ENCODE measurements at places on chromosomes 7 and 10.
A peak's percentile ranks its signal among the peaks of the same experiment; 100 is the strongest.

DNA sequence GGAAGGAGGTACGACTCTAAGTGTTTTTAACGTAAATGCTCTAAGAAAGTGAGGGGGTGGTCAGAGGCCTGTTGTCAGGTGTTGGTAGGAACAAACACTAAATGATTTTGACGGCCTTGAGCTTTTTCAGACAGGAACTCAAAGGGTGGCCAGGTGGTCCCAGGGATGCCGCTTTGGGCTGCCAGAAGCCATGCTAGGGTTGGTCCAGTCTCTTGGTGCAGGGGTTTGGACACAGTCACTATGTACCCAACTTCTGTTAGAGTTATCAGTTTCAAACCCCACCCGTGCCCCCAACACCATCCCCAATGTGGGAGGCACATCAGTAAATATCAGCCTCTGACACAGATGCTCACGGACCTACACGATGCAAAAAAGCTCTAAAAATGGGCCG is 9.3 kb downstream of the ATP6V0E2 start:
- no peaks in the 10 kb centered on the region for H3K4me1 ChIP-seq
- H3K27me3 ChIP-seq = no peaks in the 10 kb centered on the region
- no peak for DNase-seq
- no peak overlapping the region for H3K4me3 ChIP-seq
- H3K36me3 ChIP-seq = no peaks in the 10 kb centered on the region
- H3K27ac ChIP-seq = no peak overlapping the region

DNA sequence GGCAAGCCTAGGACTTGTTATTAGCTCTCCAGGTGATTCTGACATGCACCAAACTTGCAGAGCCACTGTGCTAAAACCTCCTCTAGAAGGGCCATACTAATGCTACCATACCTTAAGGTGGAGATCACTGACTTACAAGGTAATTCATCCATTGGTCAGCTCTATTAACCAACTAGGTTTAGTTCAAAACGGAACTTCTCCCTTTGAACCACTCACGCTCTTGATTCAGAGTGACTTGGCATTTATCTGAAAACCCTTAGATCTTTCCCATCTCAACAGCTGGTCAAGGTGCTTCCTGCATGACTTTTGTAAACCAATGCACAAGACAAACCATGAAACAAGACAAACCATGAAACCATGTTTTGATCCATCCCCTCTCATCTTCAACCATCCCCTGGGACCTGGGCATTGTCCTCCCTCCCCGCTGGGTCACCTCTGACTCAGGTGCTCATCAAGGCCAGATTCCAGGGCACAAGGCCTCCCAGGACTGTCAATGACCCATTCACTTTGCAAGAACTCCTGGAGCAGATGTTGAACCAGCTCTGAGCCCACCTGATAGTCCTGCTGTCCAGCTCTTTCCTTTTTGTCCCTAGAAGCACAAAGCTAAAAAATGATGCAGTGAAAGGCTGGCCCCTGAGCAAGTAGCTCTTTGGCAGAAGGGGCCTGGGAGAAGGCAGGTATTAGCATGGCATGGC is 18.8 kb downstream of the IMPDH1 start:
- no peaks in the 10 kb centered on the region for H3K36me3 ChIP-seq
- H3K27me3 ChIP-seq = no peaks in the 10 kb centered on the region
- no peaks in the 10 kb centered on the region for H3K4me1 ChIP-seq
- no peak overlapping the region for H3K4me3 ChIP-seq
- H3K27ac ChIP-seq = no peak overlapping the region

GRCh38 chr10:128854963-128855362 is 612.1 kb upstream of the MGMT start:
- no peaks in the 10 kb centered on the region for H3K27me3 ChIP-seq
- peak overlapping the region; percentile 44 for H3K27ac ChIP-seq
- peaks cover 22% of the 10 kb centered on the region for H3K4me1 ChIP-seq
- H3K36me3 ChIP-seq = no peaks in the 10 kb centered on the region
- no peak overlapping the region for H3K4me3 ChIP-seq
- DNase-seq = peak; percentile 61

- no peaks in the 10 kb centered on the region for H3K36me3 ChIP-seq
- no peak overlapping the region for H3K4me3 ChIP-seq
- H3K27ac ChIP-seq = no peak overlapping the region
- DNase-seq = no peak
Observed at GRCh38 chr7:105206985-105207384, 181.7 kb downstream of the SRPK2 start.

GRCh38 chr10:108362296-108362695 is 1197.8 kb upstream of the SORCS1 start:
- no peak for DNase-seq
- no peaks in the 10 kb centered on the region for H3K4me1 ChIP-seq
- H3K27ac ChIP-seq = no peak overlapping the region
- H3K27me3 ChIP-seq = no peaks in the 10 kb centered on the region

DNA sequence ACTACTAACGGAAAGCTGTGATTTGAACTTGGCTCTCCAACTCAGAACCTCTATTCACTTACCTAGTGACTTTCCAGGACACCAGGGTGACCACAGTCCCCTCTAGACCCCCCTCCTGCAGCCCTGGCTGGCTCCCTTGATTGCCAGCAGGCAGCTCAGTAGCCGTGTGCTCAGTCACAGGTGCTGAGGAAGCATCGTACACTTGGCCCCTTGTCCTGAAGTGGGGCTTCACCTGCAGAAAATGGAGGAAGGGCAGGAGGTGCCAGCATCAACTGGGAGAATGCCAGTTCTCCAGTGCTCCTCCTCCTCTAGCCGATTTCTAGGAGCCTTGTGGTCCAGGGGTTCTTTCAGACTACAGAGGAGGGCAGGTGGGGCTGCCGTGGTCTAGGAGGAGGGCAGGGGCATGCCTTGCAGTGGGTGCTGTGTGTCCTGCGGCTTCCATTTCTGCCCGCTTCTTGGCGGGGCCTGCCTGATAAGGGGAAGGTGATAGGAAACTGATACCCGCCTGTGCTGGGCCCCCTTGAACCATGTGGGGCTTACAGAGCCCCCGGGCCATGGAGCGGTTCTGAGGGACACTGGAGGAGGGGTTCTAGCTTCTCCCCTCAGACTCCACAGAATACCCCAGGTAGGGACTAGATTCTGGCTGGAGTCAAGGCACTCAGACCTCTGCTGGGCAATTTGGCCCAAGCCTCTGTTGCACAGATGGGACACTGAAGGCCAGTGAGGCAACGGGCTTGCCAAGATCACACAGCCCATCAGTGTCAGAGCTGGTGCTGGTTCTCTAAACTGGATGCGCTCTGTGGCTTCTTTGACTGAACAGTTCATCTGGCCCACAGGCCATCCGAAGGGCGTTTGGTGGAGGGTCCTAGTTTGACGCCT is 14.0 kb downstream of the FAM241B start:
- no peak for DNase-seq
- H3K36me3 ChIP-seq = no peaks in the 10 kb centered on the region
- H3K27me3 ChIP-seq = no peaks in the 10 kb centered on the region
- H3K4me3 ChIP-seq = no peak overlapping the region
- H3K27ac ChIP-seq = no peak overlapping the region
